HS-5 (cell line): ENCODE measurements at places on chromosomes 16 and 17.

DNA sequence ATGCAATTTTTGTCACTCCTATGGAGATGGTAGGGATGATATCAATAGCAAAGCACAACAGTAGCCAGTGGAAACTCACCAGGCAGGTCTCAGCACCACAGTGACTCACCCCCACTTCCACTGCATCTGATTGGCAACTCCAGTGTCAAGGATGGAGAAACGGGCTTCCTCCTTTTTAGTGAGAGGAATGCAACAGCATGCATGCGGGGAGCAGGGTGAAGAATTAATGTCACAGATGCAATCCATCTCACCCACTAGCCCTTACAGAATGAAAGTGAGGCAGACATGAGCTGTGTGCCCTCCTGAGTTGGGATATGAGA is 467.0 kb upstream of the C16orf82 start:
- DNase-seq: no peak

DNA sequence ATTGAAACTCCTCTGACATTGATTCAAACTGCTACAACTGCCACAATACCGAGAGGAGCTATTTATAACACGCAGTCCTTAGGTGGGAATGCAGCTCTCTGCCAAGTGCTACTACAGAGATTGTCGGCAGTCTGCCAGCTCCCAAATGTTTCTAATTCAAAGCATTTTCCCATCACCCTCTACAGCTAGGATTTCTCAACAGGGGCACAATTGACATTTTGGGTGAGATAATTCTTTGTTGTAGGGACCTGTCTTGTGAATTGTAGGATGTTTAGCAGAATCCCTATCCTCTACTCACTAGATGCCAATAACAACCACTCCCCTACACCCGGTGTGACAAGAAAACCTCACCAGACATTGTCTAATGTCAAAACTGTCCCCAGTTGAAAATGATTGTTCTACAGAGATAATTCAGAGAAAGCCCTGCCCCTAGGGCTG is 7.8 kb upstream of the N4BP1 start:
- DNase-seq: no peak

DNA sequence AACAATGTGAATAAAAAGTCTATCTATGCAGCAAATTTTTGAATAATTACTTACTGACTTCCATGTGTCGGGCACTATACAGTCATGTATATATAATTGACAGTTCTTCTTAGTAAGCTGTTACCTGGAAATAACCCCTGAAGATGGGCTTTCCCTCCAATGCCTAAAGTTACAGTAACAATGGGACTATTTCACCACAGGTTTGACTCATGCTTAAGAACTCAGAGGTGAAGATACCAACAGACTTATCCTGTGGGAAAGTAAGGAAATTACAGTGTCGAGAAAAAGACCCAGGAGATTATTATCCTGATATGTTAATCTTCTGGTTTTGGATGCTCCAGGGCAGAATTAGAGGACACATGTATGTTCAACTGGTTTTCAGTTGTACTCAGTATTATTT is 601.5 kb upstream of the SOX9 start:
- DNase-seq: peak; percentile 24

DNA sequence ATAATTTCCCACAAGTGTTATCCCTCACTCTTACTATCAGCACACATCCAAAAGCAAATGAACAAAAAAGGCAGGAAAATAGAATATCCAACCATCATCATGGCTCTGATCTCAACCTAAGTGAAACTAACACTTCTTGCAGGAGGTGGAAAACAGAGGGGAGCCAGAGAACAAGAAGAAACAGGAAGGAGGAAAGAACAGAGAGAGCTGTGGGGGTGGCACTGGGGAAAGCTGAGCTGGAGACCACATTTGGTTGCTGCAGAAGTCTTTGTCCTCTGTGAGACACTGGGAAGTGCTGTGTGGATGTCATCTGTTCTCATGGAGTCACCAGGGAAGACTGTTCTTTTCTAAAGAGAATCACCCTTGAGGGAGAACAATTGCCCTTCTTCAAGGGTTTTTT is 34.7 kb downstream of the GRB7 start:
- no peak for DNase-seq

DNA sequence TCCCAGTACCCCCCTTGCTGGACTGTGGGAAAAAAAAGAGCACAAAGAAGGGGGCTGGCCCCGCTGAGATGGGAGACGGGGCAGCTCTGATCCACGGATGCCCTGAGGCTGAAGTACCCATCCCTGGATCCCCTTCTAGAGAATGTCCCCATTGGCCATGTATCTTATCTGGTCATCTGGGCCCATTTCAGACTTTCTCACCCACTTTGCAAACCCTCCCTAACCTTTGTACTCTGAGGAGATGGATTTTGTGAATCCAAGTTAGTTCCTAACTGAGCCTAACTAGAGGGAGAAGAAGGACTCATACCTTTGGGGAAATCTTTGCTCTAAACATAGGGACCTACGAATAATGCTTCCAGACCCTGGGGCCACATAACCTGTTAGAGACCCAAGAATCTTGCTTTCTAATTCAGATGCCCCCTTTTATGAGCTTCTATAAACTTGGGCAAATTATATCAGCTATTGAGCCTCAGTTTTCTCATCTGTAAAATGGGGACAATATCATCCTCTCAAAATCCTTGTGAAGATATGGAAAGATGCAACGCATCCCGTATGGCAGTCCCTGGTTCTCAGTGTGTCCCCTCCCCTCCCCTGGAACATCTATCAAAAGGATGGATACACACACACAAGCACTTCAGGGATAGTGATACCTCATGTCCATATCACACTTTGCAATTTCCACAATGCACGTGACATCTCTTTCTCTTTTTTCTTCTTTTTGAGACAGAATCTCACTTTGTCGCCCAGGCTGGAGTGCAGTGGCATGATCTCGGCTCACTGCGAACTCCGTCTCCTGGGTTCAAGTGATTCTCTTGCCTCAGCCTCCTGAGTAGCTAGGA is 16.8 kb upstream of the FZD2 start:
- DNase-seq: no peak

GRCh38 chr17:81939881-81940385 is 2.8 kb upstream of the PYCR1 start:
- DNase-seq: no peak

- no peak for DNase-seq
Observed at GRCh38 chr16:54118846-54119245, 167.7 kb downstream of the IRX3 start.

DNA sequence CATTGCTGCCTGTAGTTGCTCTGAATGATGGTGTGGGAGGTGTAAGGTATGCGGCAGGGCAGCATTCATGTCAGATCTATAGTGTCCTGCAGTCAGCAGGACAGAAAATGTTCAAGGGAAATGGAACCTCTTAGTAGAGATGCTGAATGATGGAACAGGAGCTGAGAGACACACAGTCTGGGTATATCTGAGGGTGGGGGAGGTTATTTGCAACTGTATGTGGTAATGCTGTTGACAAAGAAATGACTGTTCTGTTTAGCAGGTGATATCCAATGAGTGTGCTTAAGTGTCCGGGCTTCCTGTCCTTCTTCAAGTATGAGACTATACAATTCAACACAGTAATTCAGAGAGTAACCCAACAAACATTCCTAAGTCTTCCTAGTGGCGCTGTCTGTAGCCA is 46.6 kb downstream of the STH start:
- no peak for DNase-seq

GRCh38 chr17:49483599-49484509 is 11.2 kb upstream of the NGFR start:
- DNase-seq: no peak

- DNase-seq: no peak
Observed at GRCh38 chr17:5282642-5283217, 646 bp downstream of the RABEP1 start.

GRCh38 chr17:6075050-6075449 is 4.9 kb downstream of the WSCD1 start:
- no peak for DNase-seq

DNA sequence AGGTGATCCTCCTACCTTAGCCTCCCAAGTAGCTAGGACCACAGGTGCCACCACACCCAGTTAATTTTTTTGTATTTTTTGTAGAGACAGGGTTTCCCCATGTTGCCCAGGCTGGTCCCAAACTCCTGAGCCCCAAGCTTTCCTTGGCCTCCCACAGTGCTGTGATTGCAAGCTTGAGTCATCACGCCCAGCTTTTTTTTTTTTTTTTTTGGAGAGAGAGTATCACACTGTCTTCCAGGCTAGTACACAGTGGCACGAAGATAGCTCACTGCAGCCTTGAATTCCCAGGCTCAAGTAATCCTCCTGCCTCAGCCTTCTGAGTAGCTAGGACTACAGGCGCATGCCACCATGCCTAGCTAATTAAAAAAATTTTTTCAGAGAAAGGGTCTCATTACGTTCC is 27.2 kb downstream of the HEATR9 start:
- no peak for DNase-seq

DNA sequence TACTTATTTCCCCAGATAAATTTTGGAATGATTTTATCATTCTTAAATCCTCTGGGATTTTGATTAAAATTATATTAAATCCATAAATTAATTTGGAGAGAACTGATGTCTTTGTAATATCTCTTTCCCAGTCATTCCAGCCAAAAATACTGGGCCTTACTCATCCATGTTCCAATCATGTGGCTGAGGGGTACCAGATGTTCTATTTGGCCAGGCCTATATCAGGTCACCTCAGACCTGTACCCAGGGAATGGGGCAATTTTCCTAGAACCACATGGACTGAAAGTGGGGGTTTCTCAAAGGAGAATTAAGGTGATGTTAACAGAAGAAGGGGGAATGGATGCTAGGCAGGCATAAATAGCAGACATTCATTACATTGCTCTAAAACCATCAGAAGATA is 7.5 kb downstream of the SNTB2 start:
- DNase-seq: no peak

- no peak for DNase-seq
Observed at GRCh38 chr16:29804020-29804419, 2.3 kb upstream of the MAZ start.

DNA sequence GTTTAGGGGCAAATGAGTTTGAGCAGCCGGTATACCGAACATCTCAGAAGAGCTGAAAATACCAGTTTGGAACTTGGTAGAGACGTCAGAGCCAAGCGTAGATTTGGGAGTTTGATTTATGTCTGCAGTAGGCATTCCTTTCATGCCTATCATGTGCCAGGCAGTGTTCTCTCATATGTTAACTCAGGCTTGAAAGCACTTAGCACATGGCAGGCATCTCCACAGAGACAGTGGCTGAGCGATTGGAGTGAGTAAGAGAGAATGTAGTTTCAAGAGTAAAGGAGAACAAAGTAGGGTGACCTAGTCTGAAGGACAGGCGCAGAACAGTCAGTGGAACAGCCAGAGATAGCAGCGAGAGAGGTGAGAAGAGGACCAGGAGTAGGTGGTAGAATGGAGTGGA is 207.0 kb downstream of the FTO start:
- no peak for DNase-seq
